Activated CD4-positive, alpha-beta T cell treated with anti-CD3 and anti-CD28 coated beads for 1 hour (primary cell): ENCODE measurements at places on chromosomes 12 and 14.
A peak's percentile ranks its signal among the peaks of the same experiment; 100 is the strongest.

DNA sequence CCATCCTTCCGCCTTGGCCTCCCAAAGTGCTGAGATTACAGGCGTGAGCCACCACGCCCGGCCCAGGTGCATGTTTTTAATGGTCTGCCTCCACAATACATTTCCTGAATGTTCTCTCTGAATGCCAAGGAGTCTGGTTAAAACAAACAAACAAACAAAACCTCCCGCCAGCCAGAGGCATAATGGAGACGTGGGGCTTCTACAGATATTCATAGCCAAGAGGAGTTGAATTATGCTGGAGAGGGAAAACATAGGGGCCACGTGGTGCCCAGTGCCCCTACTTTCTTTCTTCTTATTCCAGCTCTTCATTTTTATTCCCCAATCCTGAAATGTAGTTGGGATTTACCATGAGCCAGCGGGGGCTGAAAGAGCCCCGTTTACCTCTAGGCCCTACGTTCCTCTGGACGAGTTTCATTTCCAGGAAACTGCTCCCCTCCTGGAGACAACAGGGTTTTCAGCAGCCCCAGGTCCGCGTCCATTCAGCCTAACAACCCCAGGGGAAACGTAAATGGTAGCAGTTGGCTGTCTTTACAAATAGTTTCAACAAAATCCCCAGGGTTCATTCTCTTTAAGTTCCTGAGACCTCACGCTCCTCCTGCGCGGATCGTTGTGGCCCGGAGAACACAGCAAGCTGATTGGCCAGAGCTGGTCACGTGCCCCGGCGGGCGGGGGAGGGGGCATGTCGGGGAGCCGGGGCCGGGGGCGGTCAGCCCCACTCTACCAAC lies 108.5 kb upstream of the ESRRB start:
- no peak for DNase-seq

- DNase-seq = no peak
These were observed 367.0 kb upstream of the ATP2B1 start for GRCh38 chr12:90075685-90076084.

- DNase-seq = no peak
These were observed 77.8 kb upstream of the HSPB8 start for GRCh38 chr12:119100933-119101332.

DNA sequence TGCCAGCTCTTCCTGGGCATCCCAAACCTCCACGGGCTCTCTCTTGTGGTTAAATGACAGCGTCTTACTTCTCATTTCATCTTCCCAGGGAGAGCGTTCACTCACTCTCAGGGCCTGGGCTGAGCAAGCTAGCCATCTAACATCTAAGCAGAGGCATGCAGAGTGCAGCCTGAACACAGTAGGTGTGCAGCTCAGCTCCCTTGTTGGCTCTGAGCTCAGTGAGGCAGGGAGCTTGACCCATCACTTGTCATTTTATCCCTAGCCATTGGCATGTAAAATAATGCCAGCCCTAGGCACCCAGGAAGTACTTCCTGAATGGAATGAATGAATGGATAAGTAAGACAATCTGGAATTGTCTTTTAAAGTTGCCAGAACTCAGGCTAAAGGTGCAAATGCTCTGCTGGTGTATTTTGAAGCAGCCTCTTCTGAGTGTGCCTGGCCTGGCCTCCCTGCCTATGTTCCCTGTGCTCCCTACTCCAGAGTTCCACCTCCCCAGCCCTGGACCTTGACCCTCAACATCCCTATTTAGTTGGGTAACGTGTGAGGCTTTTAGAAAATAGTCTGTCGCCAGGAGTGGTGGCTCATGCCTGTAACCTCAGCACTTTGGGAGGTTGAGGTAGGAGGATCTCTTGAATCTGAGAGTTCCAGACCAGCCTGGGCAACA lies 9.5 kb upstream of the MEG3 start:
- DNase-seq = no peak

DNA sequence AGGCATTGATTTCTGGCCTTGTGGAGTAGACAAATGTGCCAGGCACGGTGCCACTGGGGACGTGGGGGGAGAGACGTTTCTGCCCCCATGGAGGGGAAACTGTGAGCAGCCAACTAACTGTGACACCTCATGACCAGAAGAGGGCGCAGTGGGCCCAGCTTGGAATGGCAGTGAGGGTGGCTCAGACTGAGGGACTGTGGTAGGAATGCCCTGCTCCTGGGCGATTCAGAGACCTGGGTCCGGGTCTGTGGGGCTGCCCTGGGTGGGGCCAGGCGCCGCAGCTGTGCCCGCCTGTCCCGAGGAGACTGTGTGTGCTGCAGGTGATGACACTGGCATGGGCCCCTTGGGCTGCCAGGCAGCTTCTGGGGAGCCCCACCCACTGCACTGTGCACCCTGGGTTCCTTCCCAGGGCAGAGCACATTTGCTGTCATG lies 60.6 kb downstream of the SLC25A47 start:
- peak; percentile 49 for DNase-seq

DNA sequence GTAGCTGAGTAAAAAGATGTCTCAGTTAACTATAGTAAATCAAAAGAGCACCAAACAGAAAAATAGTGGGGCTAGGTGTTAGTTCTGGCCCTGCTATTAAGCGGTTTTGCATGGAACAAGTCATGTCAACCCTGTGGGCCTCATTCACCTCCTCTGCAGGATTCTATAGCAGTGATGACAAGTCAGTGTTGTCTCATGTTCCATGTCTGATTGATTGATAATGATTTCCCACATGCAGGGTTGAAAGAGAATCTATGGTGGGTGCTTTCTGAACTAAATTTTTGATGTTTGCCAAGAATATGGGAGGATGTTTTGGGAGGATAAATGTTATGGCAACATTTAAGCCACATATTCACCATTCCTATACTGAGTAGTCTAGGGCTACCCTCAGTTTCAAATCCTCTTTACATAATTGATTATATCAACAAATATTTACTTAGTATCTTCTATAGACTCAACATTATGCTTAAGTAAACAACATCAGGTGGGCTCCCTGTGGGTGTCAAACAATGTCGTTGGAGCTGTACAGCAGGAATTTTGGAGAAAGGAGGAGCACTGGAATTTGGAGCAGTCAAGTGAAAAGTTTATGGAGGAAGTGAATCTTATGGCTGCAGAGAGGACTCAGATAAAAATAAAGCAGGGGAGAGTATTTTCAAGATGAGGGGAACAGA lies 48.6 kb downstream of the IRAK3 start:
- DNase-seq = no peak

GRCh38 chr12:108683906-108684556 lies 47.3 kb downstream of the CORO1C start:
- DNase-seq = no peak

- no peak for DNase-seq
These were observed 21.8 kb upstream of the EIF2B2 start for GRCh38 chr14:74980731-74981461.

DNA sequence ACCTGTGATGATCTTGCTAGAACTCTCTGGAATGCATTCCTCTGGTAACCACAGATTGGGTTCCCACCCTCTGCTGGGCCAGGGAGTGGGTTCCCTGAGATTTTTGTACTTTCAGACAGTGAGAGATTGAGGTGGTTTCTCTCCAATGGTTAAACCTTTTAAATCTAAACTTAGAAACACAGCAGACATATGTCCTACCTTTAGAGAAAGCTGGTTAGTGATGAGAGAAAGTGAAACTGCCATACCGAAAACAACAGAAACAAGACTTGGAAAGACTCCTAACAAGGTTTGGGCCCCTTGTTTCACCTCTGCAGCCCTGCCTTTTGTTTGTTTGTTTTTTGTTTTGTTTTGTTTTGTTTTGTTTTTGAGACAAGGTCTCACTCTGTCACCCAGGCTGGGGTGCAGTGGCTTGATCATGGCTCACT lies 9.7 kb upstream of the SGPP1 start:
- DNase-seq = no peak

DNA sequence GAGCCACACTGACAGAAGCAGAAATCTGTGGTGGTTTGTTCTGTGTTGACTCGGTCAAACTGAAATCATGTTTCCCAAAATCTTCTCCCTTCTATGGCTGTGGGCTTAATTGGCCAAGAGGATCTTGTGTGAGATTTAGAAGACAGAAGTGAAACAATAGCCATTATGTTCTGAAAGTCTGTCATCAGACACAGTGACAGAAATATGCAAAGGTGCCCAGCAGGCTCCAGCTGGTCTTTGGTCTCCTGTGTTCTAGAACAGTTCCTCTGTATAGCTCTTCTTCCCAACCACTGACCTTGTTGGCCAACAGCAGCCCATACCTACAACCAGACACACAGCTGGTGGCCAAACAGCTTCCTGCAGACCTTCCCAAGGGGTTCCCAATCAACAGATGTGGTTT lies 25.0 kb upstream of the COCH start:
- no peak for DNase-seq

DNA sequence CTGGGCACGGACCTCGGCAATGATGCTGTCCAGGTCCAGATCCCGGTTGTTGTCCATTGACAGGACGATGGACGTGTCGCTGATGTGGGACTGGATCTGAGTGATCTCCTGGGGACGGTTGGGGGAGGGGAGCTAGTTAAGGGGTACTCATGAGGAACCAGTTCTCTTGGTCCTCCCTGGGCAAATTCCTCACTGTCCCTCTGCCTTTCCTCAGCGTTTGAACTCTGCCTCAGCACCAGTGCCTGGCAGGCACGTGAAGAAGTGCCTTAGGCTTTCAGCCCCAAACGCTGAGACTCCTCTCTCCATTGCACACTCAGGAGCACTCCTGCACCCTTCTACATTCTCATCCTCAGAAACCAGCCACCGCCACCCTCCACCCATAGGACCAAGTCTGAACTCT lies 9.7 kb downstream of the KRT72 start:
- DNase-seq = no peak

GRCh38 chr12:60930151-60930550 lies 1330.1 kb upstream of the USP15 start:
- DNase-seq = no peak

DNA sequence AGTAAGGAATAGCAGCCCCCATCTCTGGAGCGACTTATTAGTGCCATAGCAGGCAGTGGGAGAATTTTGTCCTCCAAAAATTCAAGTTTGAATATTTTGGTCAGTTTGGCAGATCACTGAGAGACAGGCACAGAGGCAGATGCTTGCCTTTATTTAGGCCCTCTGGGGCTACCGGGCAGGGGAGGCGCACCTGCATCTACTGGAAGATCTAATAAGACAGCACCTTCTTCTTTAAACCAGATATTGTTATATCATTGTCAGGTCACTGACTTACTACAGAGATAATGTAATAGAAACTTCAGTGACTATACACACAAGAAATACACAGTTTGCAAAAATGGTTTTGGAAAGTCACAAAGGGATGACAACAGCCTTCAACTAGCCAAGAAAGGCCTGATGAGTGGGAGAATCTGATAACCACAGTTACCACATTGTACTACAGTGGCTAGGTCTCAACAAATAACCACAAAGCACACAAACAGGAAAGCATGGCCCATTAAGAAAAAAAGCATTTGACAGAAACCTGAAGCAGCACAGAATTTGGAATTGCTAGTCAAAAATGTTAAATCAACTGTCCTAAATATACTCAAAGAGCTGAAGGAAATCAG lies 56.8 kb downstream of the CDK17 start:
- DNase-seq = no peak

- no peak for DNase-seq
These were observed 5.2 kb downstream of the SMAGP start for GRCh38 chr12:51265024-51265423.

DNA sequence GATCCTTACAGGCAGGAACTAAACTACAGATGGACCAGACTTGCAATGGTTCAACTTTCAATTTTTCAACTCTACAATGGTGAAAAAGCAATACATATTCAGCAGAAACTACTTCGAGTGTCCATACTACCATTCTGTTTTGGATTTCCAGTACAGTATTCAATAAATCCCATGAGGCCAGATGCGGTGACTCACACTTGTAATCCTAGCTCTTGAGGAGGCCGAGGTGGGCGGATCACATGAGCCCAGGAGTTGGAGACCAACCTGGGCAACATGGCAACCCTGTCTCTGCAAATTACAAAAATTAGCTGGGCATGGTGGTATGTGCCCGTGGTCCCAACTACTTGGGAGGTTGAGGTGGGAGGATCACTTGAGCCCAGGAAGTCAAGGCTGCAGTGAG lies 336.1 kb downstream of the MED13L start:
- no peak for DNase-seq

GRCh38 chr12:52662093-52662917 lies 10.3 kb upstream of the KRT2 start:
- no peak for DNase-seq

- DNase-seq = no peak
These were observed 16.7 kb downstream of the STK38L start for GRCh38 chr12:27260746-27261145.

GRCh38 chr12:51383269-51383905 lies 7.8 kb downstream of the GALNT6 start:
- no peak for DNase-seq

DNA sequence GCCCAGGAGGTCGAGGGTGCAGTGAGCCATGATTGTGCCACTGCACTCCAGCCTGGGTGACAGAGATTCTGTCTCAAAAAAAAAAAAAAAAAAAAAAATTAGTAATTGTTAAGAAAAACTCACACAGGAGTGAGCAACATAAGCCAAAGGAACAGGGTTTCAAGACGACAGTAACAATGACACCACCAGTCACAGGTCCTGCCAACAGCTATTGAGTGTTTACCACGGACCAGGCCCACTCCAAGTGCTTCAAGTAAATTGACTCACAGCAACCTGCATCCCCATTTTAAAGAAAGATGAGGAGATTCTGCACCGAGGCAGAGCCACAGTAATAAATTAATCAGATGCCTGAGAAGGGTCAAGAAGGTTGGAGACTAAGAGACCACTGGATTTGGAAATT lies 194.5 kb downstream of the DPF3 start:
- DNase-seq = no peak

- no peak for DNase-seq
These were observed 188.5 kb upstream of the TMEM132C start for GRCh38 chr12:128078301-128078971.

DNA sequence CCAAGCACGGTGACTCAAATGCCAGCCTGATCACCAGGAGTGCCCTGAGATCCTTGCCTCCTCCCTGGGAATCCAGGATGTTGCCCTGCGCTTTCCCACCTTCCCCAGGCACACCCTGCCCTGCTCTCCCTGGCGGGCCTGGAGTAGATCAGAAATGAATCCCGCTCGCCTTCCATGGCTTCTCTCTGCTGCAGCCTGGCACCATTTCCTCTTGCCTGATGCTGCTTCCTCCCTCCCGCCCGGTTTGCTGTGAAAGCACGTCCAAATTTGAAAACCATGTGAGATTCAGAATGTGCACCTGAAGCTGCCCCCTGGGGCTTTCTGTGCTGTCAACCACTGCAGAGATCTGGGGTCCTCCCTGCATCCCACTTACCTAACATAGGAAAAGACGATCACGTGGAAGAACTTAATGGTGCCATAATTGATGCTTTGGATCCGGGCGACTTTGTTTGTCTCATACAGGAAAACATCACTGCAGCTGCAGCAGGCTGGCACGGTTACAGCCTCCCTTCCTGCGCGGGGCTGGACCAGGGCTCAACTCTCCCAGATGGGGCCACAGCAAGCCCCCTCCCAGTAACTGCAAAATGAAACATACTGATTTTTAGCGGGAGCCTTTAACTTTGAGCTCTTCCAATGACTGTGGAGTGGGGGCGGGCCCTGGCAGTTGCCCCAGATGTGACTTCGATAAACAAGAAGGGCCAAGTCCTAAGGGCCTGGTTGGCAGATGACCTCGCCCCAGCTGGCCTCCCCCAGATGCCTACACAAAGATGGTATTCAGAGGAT lies 24.9 kb upstream of the C12orf76 start:
- peak; percentile 15 for DNase-seq

- DNase-seq = no peak
These were observed 43.8 kb upstream of the CLMN start for GRCh38 chr14:95363468-95363954.

GRCh38 chr12:81468206-81468605 lies 290.9 kb downstream of the PPFIA2 start:
- no peak for DNase-seq
